ENCODE measurements at places on chromosomes 11 and 22. TPM values are rescaled to one million over a fixed set of nuclear protein-coding genes. Genes with fewer than 3 reads are reported as not detected.

GRCh38 chr11:2761131-2762030 is 61.6 kb upstream of the KCNQ1OT1 start:
- peak; percentile 11 for DNase-seq

TRPM5 gene
- 0.20 TPM for total RNA-seq

GRCh38 chr22:27258616-27259172 is 542.9 kb downstream of the MN1 start:
- DNase-seq: no peak

- no peak for DNase-seq
Observed at GRCh38 chr11:70618431-70619101, 220.2 kb downstream of the CTTN start.

MS4A7 gene
- total RNA-seq: 27.7 TPM

CST6 gene
- 7.1 TPM for total RNA-seq

DNA sequence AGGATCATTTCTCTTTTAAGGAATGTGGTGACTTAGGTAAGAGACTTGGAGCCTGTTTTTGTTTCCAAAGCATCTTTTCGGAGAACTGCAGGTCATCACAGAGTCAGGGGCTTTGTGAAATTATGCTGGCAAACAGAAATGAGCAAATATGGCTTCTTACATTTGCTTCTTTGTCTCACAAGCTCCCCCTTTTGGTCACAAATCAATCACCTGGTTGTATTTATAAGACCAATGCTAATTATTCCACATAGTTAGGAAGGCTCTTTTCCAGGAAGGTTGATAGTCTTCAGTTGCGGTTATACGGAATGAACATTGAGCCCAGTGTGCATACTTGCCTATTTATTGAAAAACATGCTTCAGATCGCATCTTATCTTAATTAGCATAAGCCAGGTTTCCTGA is 34.6 kb upstream of the CEP126 start:
- no peak for DNase-seq

OAF gene
- total RNA-seq: 7.7 TPM

GRCh38 chr11:76856571-76856970 is 4.1 kb upstream of the ACER3 start:
- no peak for DNase-seq

CLCF1 gene
- 3.5 TPM for total RNA-seq

DNA sequence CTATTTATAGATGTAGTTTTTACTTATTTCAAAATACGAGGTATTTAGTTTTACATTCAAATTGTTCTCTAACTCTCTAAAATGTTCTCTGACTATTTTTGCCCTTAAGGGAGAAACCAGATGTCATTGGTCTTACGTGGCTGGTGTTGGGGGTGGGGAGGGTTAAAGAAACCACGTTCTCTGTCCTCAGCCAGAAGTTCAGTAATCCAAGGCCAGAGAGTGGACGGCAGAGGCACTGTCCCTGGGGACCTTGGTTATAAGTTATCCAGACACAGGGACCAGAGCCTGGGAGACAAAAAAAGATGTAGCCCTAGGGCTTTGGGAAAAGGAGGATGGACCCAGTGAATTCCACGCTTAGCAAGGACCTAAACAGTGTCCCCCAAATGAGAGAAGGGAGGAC is 706 bp upstream of the OR51E1 start:
- DNase-seq: peak; percentile 8

LRRC55 gene
- total RNA-seq: 2.9 TPM

CD3E gene
- 5.3 TPM for total RNA-seq

GRCh38 chr11:78646564-78647185 is 72.0 kb upstream of the NARS2 start:
- DNase-seq: peak; percentile 39

DNA sequence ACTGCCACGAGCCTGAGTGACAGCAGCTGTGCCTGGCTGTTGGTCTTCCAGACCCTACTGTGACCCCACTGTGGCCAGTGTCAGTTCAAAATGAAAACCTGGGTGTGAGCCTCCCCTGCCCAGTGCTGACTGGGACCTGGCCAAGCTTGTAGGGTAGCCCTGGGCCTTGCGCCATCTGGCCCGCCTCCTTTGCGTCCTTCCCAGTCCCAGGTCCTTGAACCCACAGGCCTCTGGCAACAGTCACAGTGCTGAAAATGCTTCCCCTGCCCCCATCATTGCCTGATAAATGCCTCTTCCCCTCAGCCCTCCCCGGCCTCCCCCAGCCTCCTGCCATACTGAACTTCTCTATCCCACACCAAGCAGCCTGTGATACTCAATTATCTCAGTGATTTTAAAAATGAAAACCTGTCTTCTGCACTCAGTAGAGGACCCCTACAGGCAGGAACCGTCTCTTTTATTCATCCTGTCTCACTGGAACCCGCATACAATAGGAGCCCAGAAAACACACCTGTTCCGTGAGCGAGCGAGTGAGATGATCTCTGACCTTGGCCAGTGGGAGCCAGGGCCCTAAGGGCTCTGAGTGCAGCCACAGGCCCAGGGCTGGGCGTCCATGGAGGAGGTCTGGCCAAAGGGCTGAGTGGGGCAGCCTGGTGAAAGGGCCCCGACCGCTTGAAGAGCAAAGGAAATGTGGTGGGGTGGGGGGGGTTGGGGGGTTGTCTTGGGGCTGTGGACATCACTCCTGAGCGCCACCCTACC is 49.7 kb upstream of the TTLL12 start:
- DNase-seq: no peak

TMEM121B gene
- 0.67 TPM for total RNA-seq

DNA sequence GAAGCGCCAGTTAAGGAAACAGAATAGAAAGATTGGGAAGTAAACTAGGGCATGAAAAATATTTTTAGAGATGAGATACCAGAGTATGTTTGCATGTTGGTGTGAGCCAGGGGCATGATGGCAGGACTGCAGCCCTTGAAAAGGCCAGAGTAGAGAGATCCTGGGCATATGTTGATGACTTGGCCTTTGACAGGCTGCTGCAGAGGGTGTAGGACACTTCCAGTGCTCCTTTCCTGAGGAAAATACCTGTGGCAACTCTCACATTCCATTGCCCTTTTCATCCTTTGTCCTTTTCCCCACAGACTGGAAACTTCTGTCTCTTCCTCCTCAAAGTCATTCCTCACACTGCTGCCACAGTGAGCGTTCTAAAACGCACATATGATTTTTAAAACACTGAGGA is 150.7 kb upstream of the CCDC90B start:
- no peak for DNase-seq

ANO1 gene
- 10.8 TPM for total RNA-seq

GRCh38 chr22:20566420-20567260 is 59.2 kb downstream of the MED15 start:
- peak; percentile 54 for DNase-seq

EIF3M gene
- 196 TPM for total RNA-seq

BTG4 gene
- 1.5 TPM for total RNA-seq

- DNase-seq: no peak
Observed at GRCh38 chr11:4019891-4020290, 74.7 kb upstream of the RRM1 start.

TEX12 gene
- total RNA-seq: 0.74 TPM

GRCh38 chr11:15318814-15319213 is 204.1 kb downstream of the INSC start:
- DNase-seq: no peak

GRCh38 chr11:50178737-50179136 is 146.1 kb downstream of the OR4C45 start:
- DNase-seq: no peak

POGLUT3 gene
- 27.8 TPM for total RNA-seq

MS4A12 gene
- not detected for total RNA-seq

JHY gene
- 11.0 TPM for total RNA-seq

RFPL2 gene
- not detected for total RNA-seq

DNA sequence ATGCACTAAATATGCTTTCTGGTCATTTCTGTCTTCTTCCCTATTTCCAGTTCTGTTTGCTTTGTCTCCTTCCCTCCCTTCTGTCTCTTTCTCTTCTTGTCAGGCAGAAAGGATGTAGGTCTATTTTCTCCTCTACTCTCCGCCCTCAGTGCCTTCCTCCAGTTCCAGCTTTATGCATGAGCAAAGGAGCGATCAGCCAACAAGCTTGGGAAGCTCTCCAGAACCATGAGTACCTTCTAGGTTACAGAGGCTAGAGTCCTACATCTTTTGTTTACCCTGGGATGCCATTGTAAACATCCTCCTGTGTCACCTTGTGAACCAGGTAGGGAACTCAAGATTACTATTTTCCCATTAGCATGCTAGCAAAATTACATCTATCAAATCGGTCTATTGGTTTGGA is 7.9 kb upstream of the SPON1 start:
- no peak for DNase-seq

- no peak for DNase-seq
Observed at GRCh38 chr11:35253237-35253636, 114.3 kb downstream of the CD44 start.

NLRX1 gene
- total RNA-seq: 22.6 TPM

GRCh38 chr22:36480941-36481392 is 473 bp downstream of the TXN2 start:
- DNase-seq: no peak

- peak; percentile 40 for DNase-seq
Observed at GRCh38 chr11:38304926-38305325, 1706.9 kb upstream of the RAG2 start.

GRCh38 chr11:115458877-115459276 is 45.3 kb downstream of the CADM1 start:
- no peak for DNase-seq

KREMEN1 gene
- total RNA-seq: 27.5 TPM

GRCh38 chr22:20299746-20300136 is 20.1 kb downstream of the DGCR6L start:
- no peak for DNase-seq

DNA sequence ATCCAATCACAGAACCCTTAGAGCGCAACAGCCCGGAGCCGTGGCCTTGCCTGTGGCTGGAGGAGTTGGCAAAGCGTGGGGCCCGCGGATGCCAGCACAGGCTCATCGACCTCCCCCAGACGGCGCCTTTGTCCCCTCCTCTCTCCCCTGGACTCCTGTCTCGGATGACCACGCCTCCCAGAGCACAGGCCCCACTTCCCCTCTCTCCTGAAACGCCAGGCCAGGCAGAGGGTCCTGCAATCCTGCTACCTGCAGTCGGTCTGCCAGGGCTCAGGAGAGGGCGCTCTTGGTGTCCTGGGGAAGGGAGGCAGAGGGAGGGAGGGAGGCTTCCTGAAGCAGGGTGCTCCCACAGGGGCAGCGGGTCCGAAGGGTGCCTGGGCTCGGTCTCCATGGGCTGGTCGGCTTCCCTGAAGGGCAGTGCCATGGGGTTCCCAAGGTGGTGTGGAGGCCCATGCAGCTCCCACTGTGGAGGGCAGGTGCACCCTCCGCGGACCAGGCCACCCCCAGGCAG is 16.6 kb upstream of the TTLL12 start:
- DNase-seq: peak; percentile 40

TUBA8 gene
- 0.17 TPM for total RNA-seq

C11orf65 gene
- 3.3 TPM for total RNA-seq

DNA sequence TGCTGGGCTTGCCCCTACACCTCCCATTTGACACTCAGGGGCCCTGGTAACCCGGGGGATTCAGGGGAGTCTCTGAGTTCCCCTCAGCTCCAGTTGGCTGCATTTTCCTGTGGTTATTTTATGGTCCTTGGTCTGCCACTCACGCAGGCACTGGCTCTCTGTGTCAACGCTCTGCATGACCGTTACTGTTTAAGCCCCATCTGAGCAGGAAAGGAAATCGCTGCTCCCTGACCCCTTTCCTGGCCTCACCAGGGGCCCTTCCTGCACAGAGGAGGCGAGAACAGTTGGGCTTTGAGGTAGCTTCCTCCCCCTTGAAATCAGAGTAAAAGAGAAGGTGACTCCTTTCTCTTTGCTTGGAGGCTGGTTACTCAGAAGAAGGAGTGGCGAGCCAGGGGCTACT is 2.4 kb downstream of the C1QTNF4 start:
- DNase-seq: no peak

- DNase-seq: peak; percentile 32
Observed at GRCh38 chr22:37193629-37194191, 5.7 kb upstream of the C1QTNF6 start.

- DNase-seq: no peak
Observed at GRCh38 chr11:83970061-83970671, 684.0 kb upstream of the CCDC90B start.

HEPHL1 gene
- total RNA-seq: not detected

DNA sequence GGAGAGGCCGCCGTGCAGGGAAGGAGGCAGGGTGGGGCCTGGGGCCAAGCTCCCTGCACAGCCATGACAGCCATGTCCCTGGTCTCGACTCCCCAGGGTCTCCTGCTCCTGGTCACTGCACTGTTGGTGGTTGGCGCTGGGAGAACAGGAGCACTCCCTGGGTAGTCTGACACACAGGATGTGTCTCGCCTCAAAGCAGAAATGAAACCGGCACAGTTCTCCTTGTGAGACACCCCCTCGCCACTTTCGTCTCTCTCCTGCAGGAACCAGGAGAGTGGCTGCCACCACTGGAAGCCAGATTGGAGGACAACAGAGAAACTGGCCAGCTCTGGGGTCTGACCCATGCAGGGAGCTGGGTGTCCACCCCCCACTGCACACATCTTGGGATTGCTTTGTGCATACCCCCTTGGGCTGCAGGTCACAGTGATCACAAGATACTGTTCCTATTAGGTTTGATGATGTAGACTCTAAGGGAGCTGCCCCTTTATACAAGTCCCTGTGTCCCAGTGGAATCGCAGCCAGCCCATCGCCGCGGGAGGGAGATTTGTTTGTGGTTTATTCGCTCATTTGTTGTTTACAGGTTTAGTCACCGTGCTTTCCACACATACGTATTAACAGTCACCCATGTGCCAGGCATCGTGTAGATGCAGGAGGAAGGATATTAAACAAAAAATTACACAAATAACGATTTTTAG is 27.0 kb upstream of the YWHAH start:
- DNase-seq: no peak

DNA sequence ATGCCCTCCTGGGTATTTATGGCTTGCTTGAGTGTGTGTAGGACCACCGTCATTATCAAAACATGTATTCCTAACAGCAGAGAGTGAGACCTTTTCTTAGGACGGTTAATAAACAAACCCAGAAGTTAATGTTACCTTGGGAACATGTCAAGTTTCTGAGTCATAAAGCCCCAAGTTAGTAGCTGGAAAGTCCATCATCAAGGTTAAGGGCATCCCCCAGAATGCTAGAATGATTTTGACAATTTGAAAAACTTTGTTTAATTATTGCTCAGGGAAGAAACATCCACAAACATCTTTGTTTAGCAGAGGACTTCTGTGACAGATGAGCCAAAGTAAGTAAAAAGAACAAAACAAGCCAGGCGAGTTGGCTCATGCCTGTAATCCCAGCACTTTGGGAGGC is 20.0 kb downstream of the CAVIN3 start:
- DNase-seq: no peak

GRCh38 chr11:86486261-86487030 is 111.8 kb downstream of the CCDC81 start:
- DNase-seq: peak; percentile 76

DNA sequence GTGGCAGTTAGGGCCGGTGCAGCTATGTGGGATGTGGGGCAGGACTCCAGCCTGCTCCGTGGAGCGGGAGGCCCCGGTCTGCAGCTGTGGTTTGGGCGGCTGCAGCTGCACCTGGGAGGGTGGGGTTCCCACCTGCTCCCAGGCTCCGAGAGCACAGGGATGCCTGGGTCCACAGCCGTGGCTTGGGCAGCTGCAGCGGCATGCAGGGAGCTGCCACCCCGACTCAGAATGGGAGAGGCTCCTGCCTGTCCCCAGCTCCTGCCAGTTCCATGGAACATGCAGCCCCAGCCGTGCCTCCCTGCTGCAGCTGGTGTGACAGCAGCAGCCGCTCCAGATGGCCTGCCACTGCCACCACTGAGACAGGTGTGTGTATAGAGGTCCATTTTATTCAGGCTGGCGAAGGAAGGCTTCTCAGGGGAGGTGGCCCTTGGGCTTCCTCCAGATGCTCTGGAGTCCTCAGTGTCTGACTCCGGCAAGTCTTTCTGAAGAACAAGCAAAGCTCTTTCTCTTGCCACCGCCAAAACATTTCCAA is 21.8 kb upstream of the UPK3A start:
- no peak for DNase-seq

GRCh38 chr22:29750029-29750428 is 16.8 kb downstream of the ZMAT5 start:
- DNase-seq: no peak

IZUMO1R gene
- total RNA-seq: not detected

Data from lung (tissue), 17 donors.